ENCODE measurements at places on chromosomes 4 and X.

DNA sequence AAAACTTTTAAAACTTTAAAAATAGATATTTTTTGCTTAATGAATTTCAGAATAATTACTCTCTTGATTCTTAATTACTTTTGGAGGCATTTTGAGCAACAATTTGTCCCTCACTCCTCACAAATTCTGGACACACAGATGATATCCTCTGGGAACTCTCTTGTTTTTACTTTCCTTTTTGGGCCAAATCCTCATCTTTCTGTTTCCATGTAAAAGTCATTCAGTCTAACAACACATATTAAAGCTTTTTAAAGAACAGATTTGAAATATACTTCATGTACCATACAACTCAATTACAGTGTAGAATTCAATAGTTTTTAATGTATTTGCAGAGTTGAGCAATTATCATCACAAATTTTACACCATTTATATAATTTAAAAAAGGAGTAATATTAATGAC, 983.1 kb downstream of the STIM2 start:
- DNase-seq, result no peak

DNA sequence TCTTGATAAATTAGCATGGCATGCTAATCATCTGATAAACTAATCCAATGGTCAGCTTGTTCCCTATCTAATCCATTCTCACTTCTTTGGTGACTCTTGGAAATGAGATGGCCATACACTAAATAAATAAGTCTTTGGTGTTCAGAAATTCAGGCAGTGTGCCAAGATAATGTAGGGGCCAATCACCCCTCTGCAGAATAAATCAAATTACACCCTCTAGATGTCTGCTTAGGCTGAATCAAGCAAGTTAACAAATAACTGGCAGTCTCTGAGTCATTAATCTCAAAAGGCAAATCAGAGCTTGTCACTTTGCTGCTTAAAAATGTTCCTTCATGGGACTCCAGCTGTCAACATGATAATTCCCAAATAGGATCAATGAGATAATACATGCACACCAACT, 97.4 kb downstream of the NLGN4X start:
- DNase-seq, result no peak

DNA sequence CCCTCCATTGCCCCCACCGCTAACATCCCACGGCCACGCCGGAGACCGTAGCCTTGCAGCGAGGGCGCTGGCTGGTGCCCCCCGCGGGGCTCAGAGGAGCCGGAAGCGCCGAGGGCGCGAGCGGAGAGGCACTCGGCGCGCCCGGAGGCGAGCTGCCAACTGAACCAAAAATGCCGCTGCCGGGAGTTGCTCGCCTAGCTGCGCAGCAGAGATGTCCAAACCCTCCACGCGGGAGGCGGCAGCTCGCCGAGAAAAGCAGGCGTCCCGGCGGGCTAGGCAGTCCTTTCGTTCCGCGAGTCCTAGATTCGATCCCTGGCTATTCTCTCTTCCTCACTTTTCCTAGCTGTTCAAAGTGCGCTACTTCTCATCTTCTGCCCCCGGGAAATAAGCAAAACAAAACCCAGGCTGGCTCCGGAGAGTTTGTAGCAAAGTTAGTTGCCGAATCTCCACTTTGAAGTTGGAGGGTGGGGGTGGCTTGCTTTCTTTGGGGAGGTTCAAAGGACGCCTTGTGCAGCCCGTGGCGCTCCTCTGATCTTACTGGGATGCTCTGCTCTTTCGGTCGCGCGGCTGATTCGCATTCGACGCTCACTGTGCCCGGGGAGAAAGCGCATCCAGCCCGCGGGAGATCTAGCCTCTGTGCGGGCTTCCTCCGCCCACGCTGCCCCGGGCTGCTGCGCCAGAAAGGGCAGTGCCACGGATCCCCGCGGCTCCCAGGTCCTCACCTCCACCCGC, 723 bp downstream of the NKX6-1 start:
- no peak for DNase-seq

DNA sequence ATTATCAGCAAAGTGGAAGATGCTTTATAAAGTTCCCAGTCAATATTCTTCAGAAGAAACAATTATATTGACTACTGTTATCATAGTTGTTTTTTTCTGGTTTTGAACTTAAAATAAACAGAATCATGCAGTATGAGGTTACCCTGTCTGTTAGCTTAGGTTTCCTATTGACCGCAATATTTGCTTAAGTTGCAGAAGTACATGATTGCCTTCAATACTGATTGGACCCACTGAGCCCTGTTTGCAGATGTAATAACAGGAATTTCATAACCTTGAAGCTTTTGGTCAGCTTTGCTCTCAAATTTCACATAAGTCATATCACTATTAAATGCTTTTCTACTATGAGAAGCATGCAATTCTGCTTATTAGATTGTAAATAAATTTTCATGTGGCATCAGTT, 229.1 kb upstream of the FSTL5 start:
- no peak for DNase-seq

DNA sequence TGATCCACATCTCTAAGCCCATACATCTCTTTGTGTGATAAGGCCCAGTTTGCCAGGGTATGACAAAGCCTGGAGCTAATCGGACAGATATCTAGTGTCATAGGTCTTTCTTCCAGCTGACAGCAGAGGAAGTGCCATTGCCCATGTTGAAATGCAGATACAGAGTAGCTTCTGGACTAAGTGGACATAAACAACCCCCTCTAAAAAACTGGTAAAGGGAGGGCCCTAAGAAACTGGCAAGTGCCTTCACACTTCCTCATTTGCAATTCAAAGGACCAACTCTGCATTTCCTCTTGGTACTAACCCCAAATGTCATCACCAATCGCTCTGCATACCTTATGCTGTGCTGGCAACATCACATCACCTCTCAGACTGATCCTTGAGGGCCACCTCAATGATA, 20.8 kb downstream of the ARHGEF6 start:
- DNase-seq, result no peak

- DNase-seq, result no peak
Observed at GRCh38 chr4:128288689-128289106, 1.1 kb upstream of the PGRMC2 start.

- DNase-seq, result no peak
Observed at GRCh38 chr4:103074744-103075434, 1.7 kb downstream of the SLC9B2 start.

GRCh38 chr4:161003418-161004057, 1160.3 kb downstream of the FSTL5 start:
- DNase-seq, result no peak

- DNase-seq, result no peak
Observed at GRCh38 chrX:68588602-68589371, 58.7 kb upstream of the STARD8 start.

GRCh38 chrX:23901805-23902204, 5.9 kb downstream of the APOO start:
- DNase-seq, result peak; percentile 74

DNA sequence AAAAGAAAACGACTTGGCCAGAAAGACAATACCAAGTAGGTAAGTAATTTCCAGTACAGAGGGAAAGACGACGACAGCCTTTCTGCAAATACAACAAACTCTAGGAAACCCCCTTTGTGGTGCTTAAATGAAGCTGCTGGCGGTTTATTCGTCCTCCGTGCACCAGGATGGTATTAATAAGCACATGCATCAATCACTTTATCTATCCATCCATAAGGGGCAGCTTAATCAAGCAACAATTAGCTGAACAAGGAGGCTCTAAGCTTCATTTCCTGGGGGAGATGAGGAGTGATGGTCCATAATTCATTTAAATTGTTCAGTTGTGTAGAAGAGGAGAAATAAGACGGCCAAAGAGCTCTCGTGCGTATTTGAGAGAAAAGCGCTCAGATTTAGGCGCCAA, 26.2 kb downstream of the IRF2 start:
- no peak for DNase-seq

DNA sequence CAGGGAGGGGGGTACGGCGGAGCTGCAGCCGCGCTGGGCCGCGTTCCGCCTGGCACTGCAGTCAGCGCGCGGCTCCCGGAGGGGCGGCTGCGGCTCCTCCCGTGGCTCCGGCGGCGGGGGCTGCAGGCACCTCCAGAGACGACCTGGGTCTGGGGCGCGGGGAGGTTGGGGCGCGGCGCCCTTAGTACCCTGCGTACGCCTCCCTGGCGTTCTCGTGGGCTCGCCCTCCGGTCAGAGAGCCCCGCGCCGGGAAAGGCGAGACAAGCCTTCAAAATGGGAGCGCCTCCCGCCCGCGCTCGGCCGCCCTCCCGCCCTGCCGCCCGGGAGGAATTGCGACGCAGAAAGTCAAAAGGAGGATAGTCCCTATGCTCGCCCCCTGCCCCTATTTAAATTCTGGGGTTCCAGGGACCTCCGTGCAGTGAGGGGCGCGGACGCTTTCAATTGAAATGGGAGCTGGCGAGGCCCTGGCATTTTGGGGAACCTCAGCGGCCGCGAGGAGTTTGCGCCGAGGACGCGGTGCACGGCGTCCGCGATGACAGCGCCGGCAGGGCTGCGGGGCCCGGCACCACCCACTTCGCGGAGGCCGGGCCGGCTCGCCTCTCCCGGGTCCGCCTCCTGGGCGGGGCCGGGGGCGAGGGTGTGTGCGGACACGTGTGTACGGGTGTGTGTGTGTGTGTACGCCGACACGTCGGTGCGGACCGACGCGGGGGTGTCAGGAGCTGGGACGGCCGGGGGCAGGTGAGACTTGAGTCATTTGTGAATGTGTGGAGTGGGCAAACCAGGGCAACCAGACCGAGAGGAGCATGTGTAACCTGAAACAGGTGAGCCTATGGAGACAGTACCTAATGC, 544 bp downstream of the HERC3 start:
- peak; percentile 52 for DNase-seq

- peak; percentile 12 for DNase-seq
Observed at GRCh38 chr4:77959566-77960338, 97.1 kb downstream of the MRPL1 start.

DNA sequence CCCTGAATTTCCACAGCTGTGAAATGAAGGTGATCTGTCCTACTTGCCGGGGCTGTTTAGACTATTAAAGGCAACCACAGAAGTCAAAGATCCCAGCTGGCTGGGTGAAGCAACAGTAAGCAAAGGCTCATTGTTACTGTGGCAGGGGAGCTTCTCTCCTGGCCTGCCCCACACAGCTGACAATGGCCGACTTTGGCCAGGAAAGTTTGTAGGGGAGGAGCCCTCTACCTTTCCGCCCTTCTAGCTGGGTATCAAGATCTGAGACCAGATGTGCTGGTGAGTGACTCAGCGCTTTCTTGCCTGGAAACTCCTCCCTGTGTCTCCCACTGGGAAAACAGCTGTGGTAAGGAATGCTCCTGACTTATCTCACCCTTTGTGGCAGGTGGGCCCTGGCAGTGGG, 21.1 kb downstream of the RASSF6 start:
- peak; percentile 4 for DNase-seq

DNA sequence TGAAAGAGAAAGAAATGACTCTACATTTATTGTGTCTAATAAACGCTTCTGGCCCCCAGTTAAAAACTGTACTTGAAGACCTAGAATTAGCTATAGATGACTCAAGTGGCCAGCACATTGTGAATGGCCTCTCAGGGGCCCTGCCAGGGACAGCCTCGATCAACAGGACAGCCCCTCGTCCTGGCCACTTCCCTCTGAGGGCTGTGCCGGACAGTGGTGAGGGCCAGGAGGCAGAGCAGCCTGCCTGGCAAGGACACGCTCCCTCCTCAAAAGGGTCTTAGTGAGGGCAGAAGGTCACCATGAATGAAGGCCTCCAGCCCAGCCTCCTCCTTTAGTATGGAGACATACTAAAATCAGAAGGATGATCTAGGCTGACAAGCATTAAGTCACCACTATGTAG, 16.5 kb downstream of the RNF212 start:
- no peak for DNase-seq

DNA sequence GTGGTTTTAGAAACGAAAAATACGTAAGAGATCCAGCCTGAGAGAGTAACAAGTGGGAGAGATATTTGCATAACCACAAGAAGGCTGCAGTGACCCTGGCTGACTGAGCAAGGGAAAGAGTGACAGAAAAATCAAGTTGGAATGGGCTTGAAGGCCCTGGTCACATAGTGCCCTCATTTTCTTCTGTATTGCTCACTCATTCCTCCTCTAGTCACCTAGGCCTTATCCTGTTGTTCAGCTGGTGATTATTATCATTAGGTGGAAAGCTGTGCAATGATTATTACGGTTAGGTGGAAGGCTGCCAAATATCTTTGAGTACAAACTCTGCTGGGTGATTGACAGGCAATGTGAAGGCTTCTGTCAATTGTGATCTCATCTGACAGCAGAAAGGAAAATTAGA, 2384.1 kb downstream of the PCDH7 start:
- no peak for DNase-seq

DNA sequence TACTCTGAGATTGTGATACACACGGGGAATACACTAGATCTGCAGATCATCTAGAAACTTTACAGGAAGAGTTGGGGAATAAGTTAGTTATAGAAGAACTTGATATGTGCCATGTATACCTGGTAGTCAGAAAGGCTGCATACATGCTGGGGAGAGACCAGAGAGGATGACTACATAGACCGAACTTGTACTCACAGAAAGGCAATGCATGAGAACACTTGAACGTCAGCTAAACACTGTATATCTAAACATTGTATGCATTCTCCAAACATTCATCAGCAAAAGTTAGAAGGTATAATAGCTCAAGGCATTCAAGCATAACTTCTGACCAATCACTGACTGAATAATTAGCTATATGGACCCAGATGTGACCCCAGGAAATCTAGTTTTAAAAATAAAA, 78.0 kb upstream of the PDHA2 start:
- DNase-seq, result no peak

DNA sequence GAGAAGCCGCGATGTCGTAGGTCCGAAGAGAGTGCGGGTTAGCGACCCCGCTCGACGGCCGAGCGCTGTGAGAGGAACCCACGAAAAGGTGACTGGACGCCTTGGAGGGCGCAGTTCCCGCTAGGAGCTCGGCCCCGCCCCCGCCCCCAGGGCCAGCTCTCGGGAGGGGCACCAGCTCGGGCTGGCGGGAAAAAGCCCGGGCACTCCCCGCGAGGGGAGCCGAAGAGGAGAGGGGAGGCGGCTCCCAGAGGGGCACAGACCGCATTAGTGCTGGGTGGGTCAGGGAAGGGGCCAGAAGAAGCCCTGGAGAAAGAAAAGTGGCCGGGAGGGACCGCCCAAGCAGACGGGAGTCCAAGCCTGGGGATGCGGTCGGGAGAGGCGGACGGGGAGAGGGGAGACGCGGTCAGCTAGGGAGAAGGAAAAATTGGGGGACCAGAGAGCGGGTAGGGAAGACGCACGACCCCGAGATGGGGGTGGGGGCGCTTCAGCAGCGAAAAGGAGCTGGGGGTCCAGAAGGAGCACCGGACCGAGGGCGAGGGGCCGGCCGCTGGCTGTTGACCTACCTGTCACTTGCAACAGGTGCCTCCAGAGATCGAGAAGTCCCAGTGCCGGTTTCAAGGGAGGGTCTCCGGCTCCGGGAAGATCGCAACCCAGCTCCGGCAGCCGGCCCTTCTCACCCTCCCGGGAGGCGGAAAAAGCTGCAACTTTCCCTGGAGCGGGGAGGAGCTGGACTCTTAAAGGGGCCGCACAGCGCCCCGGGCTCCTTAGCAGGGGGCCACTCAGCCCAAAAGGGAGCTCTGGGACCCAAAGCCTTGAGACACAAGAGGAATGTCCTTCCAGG, at the start of gene SYTL4:
Gene SYTL4, minus strand, starts transcription at position 681 of the 841 bp plus-strand sequence. CDS start 30,084 bp downstream, outside the sequence.
- peak; percentile 3 for DNase-seq

GRCh38 chrX:24169211-24169610, 19.7 kb downstream of the ZFX start:
- no peak for DNase-seq

- peak; percentile 27 for DNase-seq
Observed at GRCh38 chr4:153634738-153635353, 49.2 kb upstream of the TLR2 start.

Measured in HTR-8/SVneo (cell line).